ENCODE measurements at places on chromosomes 6 and 20.

DNA sequence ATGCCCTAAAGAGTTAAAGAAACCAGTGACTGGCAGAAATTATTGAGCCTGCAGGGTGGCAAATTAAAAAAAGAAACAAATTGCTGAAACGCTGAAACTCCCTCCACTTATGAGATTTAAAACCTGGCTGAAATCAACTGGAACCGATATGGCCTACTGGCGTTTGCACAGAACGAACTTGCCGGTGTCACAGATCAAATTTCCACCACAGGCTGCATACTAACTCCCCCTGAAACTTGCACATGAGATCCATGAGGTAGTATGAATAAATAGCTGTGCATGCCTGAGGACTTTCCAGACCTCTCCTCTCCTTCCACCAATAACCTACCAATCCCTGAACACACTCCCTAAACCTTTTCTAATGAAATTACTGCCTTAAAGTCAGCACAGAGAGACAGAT is 150.4 kb downstream of the RNGTT start:
- no peak for DNase-seq

DNA sequence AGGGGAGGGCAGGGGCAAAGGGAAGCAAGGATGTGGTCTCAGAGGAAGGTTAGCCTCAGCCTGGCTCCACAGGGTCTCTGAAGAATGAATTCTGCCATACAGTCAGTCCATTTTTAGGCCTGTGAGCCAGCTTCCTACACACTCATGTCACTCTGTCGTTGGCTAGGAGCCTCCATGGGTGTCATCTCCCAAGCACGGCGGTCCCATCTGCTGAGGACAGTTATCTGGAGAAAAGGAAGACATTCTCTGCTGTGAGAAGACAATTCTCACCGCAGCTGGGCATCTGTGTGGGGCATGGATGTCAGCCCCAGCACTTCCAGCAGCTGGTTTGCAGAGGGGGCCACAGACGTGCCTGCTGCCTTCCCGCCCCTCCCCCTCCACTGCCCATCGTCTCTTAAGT is 167.6 kb downstream of the LINC00237 start:
- DNase-seq: no peak

DNA sequence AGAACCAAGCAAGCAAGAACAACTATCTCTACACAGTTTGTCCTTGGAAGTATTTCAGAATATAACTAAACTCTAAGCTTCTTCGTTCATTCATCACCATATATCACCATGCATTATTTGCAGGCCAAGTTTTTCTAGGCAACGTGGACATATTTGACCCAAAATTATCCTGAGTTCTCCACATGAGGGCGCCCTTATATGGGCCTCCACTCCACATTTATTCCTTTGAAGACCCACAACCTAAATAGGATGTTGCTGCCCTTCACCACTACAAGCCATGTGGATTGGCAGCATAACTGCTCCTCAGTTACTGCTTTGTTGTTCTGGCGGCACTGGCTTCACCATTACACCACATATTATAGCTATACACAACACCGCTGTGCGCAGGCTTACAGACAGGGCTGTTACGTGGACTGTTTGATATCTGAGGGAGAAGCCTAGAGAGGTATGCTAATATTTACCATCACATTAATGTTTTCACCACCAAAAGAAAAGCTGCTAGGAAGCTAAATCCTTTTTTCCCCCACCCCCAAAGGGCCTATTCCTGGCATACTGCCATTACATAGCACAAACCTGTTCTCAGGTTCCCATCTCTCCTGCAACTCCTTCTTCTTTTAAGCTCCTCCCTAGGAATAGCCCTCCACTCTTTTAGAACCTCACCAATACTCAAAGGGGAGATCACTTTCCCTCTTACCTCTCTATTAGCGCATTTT is 411.7 kb downstream of the C6orf118 start:
- no peak for DNase-seq

GRCh38 chr6:137884149-137884909 is 17.3 kb downstream of the TNFAIP3 start:
- no peak for DNase-seq

- no peak for DNase-seq
Measured at GRCh38 chr20:41081276-41081814, 52.7 kb downstream of the TOP1 start.

GRCh38 chr6:137020776-137021175 is 24.0 kb downstream of the IL20RA start:
- no peak for DNase-seq

DNA sequence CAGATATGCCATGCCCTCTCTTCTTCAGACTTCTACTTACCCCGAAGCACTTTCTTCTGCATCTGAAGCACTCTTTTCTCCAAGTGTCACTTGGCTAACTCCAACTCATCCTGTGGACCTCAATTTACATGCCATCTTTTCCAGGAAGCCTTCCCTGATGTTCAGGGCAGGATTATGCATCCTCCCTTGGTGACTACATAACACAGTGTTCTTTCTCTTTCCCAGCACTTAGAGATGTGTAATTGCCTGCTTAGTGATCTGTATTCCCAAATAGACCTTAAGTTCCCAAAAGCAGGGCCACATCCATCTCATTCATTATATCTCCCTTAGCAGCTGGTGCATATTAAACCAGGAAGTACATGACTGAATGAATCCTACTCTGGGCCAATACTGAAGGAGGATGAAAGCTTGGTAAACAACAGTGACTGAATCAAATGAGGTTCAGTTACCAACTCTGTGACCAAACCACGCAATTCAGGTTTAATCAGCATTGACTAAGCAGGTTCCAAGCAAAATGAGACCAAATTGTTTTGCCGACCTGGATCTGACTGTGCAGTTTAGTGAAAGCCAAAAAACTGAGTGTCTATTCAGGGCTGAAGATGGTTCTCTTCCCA is 121.4 kb upstream of the TCF21 start:
- no peak for DNase-seq

- no peak for DNase-seq
Measured at GRCh38 chr6:1702580-1703051, 92.9 kb downstream of the FOXC1 start.

DNA sequence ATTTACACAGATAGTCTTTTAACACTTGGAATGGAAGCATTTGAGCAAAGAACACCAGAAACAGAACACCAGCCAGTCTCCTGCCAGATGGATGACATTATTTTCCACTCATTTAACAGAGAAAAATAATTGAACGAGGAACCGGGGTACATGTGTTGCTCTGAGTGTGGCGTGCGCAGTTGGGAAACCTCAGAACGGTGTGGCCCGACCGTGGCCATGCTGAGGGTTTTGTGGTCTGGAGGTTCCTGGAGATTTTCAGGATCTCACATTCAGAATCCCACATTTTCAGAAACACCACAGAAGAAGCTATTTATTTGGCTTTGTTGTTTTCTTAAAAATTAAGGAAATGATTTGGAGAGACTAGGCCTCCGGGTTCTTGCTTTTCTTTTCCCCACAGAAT is 126.9 kb upstream of the QKI start:
- no peak for DNase-seq

- DNase-seq: no peak
Measured at GRCh38 chr6:169424149-169424804, 170.6 kb upstream of the THBS2 start.

GRCh38 chr6:44837741-44838140 is 450.2 kb downstream of the CDC5L start:
- DNase-seq: no peak

- no peak for DNase-seq
Measured at GRCh38 chr6:77425671-77426070, 37.6 kb downstream of the HTR1B start.

DNA sequence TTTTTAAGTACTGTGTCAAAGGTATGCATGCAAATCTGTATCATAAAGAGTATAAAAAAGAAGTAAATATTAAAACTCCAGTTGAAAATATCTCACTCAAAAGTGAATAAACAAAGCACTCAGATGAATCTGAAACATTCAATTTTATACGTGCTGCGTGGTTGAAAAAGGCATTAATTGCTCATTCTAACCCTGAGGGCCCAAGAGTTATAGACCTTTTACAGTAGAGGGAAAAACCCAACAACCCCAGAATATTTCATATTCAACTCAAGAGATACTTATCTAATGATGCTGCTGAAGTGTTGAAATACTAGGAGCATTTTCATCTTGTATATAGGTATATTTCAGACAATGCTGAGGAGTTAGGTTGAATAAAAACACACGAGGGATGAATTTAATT is 862.8 kb upstream of the CITED2 start:
- no peak for DNase-seq

DNA sequence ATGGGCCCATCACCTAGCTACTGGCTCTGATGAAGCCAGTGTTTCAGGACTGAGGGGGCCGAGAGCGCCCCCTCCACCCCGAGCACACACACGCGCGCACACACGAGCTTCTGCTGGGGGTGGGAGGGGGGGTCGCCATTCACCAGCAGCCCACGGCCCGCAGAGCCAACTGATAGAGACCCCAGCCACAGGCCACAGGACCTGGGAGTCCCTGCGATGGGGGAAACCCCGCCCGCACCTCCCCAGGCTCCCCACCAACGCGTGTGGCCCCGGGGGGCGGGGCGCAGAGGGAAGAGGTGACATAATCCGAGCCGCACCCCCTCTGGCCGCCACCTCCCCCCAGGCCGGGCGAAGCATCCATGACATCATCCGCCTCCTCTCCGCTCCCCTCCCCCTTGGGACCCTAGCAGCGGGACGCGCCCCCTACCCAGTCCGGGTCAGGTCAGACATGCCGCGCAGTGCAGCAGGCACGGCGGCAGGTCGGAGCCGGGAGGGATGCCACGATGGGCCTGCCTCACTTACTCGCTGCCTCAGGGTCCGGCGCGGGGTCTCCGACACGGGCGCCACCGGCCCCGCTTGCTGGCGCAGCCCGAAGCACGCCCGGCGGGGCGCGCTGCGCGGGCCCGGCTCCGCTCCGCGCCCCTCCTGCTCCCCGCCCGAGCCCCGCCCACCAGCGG is at the start of gene LZTS3:
TSS of gene LZTS3 (minus strand) at position 617 of the 677 bp plus-strand sequence. CDS start 6,386 bp downstream, outside the sequence.
- DNase-seq: peak; percentile 36

DNA sequence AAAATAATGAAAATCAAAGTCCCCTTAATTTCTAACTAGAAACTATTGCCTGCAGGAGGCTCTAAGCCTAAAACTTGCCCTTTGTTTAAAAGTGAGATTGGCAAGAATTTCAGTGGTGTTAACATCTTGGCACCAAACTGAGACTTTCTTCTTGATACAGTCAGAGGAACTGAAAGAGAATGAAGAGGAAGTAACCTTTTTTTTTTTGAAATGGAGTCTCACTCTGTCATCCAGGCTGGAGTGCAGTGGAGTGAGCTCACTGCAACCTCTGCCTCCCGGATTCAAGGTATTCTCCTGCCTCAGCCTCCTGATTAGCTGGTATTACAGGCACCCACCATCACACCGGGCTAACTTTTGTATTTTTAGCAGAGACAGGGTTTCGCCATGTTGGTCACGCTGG is 3.6 kb downstream of the DOP1A start:
- peak; percentile 22 for DNase-seq

DNA sequence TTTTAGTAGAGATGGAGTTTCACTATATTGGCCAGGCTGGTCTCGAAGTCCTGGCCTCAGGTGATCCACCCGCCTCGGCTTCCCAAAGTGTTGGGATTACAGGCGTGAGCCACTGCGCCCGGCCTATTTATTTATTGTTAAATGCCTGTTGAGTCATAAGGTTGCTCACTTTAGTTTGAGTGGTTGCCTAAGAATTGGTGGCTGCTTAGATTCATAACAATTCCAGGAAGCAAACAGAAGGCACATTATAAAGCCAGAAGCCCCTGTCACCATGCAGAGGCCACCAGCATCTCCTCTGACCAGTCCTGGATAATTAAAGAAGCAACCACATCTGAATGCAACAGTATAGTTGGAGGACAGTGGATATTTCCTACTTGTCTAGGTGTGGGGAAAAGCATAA is 24.0 kb upstream of the ARMH2 start:
- no peak for DNase-seq

GRCh38 chr6:55494411-55494810 is 84.6 kb downstream of the HMGCLL1 start:
- no peak for DNase-seq

DNA sequence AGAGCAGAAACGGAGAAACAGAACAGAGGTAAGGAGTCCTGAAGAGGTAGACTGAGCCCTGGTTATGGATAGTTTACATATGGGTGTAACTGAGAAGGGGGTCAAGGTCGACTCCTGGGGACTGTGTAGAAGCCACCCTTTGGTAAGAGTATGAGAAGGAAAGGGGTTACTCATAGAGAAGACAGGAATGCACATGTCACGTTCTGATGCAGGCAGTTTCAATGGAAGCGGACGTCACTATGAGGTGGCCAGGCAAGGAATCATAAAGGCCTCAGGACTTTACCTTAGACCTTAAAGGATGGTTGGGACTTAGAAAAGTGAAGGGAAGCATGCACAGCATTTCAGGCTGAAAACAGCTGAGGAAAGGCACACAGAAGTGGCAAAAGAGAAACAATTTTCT is 25.1 kb downstream of the RGS17 start:
- no peak for DNase-seq

DNA sequence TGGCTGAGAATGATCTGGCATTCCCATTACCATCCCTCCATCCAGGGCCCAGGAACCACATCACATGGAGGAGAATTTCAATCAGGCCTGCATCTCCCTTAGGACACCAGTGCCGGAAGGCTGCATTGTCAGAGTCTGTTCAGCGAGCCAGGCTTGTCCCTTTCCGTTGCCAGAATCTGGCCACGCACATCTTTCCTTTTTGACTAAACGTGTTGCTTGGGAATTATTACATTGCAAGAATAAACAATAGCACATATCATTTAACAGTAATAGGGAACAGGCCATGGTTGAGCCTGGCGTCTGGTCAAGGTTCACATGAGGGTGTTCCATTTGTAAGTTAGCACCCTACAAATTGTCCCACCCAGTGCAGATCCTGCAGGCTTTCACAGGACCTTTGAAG is 42.8 kb downstream of the SOBP start:
- peak; percentile 10 for DNase-seq

GRCh38 chr6:107105511-107106116 is 9.7 kb downstream of the BEND3 start:
- DNase-seq: no peak

GRCh38 chr6:27772261-27773001 is 139.8 kb downstream of the OR2B2 start:
- DNase-seq: peak; percentile 75

DNA sequence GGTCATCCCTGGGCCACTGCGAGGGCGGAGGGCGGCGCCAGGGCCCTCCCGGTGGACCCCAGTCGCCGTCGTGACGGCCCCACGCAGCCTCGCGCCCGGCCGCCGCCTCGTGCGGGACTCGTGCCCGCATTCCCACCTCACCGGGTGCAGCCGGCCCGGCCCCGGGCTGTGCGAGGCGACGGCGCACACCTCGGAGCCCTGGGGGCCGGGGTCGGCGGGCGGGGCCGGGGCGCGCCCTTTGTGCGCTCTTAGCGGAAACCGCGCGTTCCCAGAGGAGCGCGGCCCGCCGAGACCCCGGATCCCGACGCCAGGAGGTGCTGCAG is 5.5 kb upstream of the DLL1 start:
- no peak for DNase-seq

- DNase-seq: no peak
Measured at GRCh38 chr6:107894809-107895396, 63.1 kb downstream of the SEC63 start.

GRCh38 chr6:130624046-130624445 is 203.2 kb upstream of the SMLR1 start:
- DNase-seq: no peak

- no peak for DNase-seq
Measured at GRCh38 chr20:8304124-8304816, 172.2 kb downstream of the PLCB1 start.
